Melanocyte of skin (primary cell): ENCODE measurements at places on chromosomes 11 and 22. TPM values are rescaled to one million over a fixed set of nuclear protein-coding genes. Genes with fewer than 3 reads are reported as not detected.

The KRTAP5-7 gene
- total RNA-seq: not detected in 2 replicates

The INS gene
- not detected in 2 replicates for total RNA-seq

The RNF215 gene
- total RNA-seq: 9.3 and 9.8 TPM in 2 replicates

The OR4D5 gene
- not detected in 2 replicates for total RNA-seq

The MMP8 gene
- total RNA-seq: 12.0 and 18.9 TPM in 2 replicates

The DERL3 gene
- total RNA-seq: 0.67 and 1.2 TPM in 2 replicates

The SLC22A6 gene
- total RNA-seq: not detected in 2 replicates
